Stimulated activated CD8-positive, alpha-beta memory T cell treated with anti-CD3 and anti-CD28 coated beads, Interleukin-4, amount 100 ng/mL, for 48 hours (primary cell): ENCODE measurements at places on chromosomes 7 and 10.

DNA sequence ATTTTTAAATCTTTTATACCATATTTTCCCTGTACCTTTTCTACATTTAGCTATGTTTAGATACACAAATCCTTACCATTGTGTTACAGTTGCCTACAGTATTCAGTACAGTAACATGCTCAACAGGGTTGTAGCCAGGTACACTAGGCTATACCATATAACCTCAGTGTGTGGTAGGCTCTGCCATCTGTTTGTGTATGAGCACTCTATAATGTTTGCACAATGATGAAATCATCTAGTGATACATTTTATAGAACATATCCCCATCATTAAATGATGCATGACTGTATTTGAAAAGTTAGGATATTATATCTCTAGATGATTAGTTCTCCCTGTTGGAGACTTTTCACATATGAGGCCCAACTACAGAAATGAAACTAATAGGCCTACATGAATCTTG, 188.6 kb downstream of the STK31 start:
- DNase-seq = no peak

DNA sequence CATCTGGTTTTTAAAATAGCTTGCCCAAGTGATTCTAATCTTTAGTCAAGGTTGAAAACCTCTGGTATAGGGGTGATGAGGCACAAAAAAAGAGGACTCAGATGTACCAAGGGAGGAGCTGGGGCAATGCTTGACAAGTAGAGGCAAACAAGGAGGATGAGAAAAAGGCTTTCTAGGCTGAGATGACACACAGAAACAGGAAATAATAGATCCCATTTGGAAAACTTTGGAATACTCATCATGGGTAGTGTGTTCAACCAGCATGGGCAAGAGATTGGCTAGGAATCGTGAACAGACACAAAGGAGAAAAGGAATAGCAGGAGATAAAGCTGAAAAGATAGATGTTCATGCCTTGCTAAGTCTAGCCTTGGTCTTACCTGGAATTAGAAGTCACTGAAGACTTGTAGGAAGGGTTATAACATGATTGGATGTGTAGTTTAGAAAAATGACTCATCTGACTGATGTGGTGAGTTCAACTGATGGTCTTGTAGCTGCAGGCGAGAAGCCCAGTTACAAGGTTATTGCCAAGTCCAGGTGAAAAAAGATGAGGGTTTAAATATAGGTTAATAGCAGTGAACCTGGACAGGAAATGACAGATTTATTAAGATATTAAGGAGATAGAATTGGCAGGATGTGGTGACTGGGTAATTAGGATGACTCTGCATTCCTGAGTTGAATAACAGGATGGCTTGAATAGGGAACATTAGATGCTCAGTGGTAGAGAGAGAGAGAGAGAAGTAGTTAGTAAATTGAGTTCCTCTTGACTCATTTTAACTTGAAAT, 214.0 kb upstream of the LRGUK start:
- no peak for DNase-seq

DNA sequence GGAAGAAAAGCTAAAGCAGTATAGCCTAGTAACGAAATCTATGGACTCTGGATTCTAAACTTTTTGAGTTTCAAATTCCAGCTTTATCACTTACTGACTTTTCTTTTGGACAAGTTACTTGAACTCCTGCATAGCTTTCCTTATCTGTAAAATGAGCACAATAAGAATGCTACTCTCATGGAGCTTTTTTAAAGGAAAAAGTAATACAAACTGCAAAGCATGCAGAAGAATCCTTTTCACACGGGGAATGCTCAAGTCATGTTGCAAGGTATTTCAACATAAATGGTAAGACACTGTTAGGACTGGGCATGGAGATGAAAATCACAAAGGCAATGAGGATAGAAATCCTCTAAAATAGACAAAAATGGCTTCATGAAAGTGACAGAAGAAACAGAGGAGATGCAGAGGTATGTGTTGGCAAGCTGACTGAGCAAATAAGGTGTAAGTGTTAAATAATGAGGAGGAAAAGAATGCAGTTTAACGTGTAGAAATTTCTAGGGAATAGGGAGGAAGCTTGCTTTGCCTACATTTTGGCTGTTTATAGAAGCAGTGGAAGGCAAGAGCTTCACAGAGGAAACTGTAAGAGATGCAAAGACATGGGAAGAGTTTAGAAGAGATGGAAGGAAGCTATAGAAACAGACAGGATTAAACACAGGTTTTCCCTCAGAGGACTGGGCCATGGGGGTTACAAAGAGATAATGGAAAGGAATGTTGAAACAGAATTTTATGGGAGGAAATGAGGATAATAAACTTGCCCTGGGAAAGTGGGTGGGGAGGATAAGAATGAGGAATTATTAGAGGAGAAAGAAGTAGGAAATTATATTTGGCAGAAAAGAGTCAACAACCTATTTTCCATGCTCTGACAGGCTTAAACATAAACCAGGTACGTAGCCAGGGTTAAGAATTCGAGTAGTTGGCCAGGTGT, 28.8 kb upstream of the SNX13 start:
- no peak for DNase-seq

- peak; percentile 27 for DNase-seq
Measured at GRCh38 chr7:151313857-151314256, 27.8 kb upstream of the NUB1 start.

DNA sequence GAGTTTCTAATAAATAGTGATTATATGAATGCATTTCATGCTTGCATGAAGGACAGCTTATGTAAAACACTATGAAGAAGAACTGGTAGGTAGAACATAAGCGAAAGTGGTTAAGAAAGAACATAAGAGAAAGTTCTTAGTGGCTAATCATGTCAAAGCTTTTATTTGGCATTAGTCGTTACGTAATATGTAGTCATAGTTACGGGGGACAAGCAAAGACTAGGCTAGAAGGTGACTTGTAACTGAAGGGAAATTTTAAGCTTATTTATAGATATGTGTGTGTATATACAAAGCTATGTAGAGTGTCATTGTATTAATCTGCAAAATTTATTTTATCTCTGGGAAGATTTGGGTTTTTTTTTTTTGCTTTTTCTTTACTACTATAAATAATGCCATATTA, 36.9 kb downstream of the CAPZA2 start:
- no peak for DNase-seq

- DNase-seq = no peak
Measured at GRCh38 chr10:114402871-114403540, 1.3 kb downstream of the AFAP1L2 start.

DNA sequence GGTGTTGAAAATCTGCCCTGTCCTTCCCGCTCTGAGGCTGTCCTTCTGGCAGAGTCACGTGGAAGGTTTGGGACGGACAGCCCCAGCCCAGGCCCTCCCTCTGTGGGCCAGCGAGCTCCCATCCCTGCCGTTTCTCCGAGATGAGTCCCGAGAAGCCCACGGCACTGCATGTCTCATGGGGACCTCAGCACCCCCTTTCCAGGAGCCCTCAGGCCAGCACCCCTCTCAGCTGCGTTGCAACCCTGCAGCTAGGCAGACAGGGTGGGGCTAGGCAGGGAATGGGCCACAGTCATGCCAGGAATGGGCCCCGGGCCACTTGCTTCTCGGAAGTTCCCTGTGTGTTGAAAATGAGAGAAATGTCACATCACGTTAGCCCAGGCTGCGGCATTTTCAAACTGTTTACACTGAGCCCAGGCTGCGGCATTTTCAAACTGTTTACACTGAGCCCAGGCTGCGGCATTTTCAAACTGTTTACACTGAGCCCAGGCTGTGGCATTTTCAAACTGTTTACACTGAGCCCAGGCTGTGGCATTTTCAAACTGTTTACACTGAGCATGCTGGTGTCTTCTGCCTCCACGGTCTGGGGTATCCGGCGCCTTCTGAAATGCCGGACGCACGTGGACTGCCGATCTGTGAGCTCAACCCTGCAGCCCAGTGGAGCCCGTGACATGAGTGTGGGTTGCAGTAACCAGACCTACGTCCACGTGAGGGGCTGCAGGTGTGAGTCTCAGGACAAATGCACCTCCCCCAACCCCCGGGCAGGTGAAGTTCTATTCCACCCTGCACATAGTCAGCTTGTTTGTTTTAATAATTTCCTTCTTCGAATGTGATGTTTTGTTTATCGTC, 42.6 kb downstream of the FAM20C start:
- no peak for DNase-seq

DNA sequence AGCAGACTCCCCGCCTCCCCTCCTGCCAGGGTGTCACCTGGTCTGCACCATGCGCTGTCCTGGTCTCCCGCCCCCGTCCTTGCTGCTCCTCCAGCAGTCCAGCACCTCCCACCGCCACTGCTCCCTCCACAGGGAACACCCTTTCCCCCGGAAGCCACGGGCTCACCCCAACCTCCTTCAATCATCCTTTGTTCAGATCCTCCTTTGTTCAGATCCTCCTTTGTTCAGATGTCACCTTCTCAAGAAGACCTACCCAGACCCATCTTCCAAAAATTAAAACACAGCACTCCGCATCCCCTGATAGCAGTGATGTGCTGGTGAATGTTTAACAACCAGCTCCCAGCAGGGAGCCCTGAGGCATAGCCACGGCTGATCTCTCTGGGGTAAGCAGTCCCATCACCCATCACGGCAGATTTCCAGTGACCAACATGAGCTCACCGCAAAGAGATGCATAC, 237.7 kb downstream of the USP6NL start:
- no peak for DNase-seq

GRCh38 chr10:44056206-44056605, 328.7 kb downstream of the CXCL12 start:
- DNase-seq = no peak

DNA sequence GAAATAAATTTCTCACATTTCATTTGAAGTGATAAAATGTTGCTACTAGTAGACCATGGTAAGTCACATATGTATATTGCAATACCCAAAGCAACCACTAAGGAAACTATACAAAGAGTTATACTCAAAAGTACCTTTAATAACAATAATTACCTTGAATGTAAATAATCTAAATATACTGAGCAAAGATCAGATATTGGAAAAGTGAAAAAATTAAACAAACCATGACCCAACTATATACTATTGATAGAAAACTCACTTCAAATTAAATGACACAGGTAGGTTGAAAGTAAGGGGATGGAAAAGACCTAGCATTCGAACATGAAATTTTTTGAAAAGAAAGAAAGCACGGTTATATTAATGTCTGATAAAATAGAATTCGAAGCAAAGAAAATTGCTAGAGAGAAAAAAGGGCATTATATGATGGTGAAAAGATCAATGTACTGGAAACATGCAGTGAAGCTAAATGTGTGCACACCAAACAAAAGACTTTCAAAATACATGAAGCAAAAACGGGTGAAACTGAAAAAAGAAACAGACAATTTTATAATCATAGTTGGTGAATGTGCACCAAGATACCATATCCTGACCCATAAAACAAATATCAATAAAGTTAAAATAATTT, 29.1 kb downstream of the TFPI2 start:
- no peak for DNase-seq

GRCh38 chr10:67098461-67098860, 172.6 kb downstream of the LRRTM3 start:
- DNase-seq = no peak

DNA sequence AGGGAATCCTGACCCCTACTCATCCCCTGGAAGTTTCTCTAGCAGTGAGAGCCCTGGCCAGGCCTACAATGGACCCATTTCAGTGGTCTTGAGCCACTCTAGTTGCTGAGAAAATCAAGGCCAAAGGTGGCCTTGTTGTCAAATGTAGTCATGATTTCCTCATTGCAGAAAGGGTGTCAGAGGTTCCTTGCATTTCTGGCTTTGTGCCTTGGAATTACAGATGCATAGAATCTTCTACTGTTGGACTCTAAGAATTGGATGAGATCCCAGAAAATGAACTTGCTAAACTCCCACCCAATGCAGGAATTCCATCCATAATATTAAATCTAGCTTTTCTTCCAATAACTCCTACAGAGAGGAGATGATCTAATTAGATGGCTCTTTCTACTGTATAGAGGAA, 12.2 kb downstream of the CPA2 start:
- DNase-seq = no peak

DNA sequence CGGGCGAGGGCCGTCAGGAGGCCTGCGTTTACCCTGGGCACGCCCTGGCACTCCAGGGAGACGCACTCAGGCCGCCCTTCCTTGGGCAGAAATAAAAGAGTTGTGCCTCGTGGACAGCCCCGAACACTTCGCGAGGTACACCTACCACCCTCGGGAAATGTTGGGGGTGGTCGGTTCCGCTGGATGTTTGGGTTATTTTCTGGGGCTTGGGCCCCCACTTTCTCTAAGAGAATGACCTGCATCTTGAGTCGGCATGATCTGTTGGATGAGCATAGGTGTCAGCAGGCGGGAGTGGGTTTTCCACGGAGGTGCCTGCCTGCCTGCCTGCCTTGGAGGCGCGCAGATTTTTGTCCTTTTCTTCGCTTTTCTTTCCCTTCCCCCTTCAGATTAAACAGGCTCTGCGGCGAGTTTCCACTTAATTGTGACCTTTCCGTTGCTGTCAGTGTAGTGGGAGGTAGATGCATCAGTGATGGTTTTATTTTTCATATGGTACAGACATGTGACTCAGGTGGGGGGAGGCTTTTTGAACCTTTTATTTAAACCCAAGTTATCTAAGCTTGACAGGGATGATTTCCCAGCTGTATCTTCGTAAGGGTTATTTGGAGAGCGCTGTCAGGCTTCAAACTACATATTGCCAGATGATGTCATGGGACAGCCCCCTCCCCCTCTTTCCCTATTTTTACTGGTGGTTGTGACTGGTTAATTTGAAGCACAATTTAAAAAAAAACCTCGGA, 661 bp downstream of the HECTD2 start:
- DNase-seq = peak; percentile 47

DNA sequence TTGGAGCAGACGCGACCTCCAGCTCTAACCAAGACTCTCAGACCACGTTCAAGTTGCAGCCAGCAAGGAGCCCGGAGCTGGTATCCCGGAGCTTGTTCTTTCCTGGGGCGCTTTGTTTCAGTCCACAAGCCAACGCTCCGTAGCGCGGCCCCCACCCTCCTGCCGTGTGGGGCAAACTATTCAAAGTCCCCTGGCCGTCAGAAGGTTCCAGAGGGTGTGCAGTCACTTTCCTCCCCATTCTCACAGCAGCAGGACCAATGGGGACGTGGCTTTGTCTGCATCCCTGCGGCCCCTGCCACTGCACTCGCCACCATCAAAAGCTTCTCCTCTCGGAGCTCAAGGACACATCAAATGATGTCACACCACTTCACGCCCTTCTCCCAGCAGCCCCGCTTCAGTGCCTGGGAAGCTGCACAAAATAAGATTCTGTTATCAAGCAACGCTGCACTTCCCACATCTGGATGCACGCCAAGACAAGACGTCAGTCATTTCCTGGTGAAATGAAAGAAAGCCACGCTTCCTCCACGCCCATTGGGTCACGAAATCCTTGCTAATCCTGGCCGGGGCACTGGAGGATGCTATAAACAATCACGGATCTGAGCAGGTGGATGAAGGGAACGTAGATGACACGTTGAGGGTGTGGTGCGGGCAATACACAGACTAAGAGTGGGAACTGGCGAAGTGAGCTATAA, 348.2 kb downstream of the PTPRN2 start:
- no peak for DNase-seq

- DNase-seq = no peak
Measured at GRCh38 chr7:106019470-106019820, 56.4 kb downstream of the CDHR3 start.

GRCh38 chr10:133324198-133324792, 12.4 kb downstream of the CALY start:
- DNase-seq = peak; percentile 76
